ENCODE measurements at places on chromosomes 3 and 15.
A peak's percentile ranks its signal among the peaks of the same experiment; 100 is the strongest.

DNA sequence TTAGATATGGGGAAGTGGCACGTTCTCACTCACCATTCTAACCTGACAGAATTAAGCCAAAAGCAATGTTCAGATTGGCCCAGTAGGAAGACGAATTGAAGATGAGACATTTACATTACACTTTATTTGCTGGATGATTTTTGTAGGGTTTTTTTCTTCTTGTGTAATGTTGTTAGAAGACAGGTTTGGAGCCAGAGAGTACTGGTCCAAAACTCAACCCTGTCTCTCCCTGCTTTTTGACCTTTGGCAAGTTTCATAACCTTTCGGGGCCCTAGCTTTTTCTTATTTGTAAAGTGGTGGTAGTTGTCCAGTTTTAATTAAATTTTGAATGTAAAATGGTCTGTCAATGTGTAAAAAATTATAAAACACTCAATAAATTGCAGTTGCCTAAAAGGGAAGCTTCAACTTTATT lies 29.5 kb downstream of the PDE8A start:
- no peak for DNase-seq

- no peak for DNase-seq
These were observed 74.9 kb downstream of the LRRFIP2 start for GRCh38 chr3:37099469-37099868.

DNA sequence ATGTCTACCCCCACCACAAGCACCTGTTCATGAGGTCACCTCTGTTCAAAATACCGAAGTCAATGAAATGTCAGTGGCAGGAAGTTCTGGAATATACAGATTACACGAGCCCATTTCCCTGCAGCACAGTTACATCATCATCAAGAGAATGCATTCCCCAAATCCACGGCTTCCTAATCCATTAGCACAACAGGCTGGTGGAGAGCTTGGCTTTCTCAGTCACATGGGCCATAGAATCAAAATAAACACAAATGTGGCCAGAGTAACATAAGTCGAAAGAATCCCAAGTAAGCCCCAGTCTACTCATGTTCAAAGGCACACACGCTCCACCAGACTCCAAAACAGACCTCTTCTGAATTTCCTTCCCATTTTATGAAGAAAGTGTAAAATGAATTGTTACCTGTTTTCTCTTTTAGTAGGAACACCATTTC lies 419.3 kb downstream of the MAGI1 start:
- peak; percentile 67 for DNase-seq

- DNase-seq = no peak
These were observed 51.5 kb downstream of the ITGA11 start for GRCh38 chr15:68380456-68380855.

- DNase-seq = no peak
These were observed 556.1 kb downstream of the SI start for GRCh38 chr3:164522073-164522763.

GRCh38 chr15:23467110-23467600 lies 20.1 kb upstream of the GOLGA6L2 start:
- DNase-seq = peak; percentile 23

GRCh38 chr3:49972656-49973055 lies 32.7 kb downstream of the RBM6 start:
- DNase-seq = no peak

DNA sequence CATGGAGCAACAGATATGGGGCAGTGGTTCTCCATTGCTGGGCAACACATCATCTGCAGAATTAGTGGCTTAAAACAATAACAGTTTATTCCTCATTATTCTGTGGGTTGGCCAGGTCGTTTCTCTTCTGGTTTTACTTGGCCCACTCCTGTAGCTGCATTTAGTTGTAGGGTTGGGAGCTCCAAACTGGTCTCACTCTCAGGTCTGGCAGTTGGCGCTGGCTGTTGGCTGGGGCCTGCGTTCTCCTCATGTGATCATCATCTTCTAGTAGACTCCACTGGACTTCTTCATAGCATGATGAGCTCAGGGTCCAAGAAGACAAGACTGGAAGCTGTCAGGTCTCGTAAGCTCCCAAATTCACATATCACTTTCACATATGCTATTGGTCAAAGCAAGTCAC lies 91.9 kb downstream of the EPHB1 start:
- DNase-seq = no peak

DNA sequence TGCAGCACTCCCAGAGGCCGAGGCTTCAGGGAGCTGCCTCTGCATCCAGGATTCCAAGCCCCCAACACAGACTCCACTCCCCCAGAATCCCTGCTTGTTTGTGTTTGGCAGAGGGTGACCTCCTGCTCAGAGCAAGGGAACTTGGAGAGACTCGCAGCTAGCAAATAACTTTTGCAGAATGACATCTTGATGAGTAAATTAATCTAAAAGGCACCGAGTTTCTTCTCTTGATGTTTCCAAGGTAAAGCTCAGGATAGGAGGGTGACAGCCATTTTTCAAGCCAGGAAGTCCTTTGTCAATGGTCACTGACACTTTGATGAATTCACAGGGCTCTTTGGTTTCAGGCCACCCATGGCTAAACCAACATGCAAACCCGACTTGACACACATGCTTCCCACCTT lies 523.0 kb downstream of the NTRK3 start:
- DNase-seq = no peak

DNA sequence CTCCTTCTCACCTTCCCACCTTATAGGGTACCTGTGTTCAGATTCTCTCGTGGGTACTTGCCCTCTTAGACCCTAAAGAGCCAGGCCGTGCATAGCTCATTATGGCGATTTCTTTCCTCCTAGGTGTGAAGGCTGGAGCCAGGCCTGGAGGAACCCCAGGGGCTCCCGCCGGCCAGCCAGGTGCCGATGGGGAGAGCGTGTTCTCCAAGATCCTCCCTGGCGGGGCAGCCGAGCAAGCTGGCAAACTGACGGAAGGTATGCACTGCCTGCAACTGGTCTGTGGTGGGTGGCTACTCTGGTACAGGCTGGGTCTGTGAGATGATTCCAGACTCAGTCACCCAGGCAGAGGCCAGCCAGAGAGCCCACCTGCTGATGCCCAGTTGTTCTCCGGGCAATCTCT lies 9.9 kb upstream of the APEH start:
- DNase-seq = no peak

DNA sequence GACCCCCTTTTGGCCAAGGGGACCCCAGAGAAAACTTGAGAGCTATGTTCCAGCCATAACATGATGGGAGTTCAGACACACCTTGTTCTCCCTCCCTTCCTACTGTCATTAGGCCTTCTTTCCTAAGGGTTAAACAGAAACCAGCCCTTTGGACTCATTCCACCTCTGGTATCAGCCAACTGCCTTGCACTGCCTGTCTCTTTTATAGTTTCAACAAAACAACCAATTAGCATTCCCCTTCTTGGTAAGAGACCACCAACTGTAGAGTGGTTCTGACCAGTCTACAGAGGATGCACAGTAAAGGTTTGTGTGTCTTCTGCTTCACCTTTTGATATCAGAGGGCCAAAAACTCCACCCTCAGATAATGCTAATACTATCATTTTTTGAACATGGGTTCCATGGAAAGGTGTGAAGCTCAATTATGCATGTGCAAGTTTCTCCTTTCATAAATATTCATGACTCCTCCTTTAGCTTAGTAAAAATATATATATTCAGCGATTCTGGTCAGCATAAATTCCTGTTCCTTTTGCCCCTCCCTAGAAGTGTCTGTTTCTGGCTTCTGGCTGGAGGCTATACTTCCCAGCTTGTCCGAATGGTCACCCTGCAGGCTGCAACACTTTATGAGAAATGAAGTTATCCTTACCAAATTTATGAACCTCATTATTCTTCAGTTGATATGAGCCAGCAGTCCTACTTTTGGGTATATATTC lies 55.9 kb downstream of the SERP1 start:
- DNase-seq = no peak

DNA sequence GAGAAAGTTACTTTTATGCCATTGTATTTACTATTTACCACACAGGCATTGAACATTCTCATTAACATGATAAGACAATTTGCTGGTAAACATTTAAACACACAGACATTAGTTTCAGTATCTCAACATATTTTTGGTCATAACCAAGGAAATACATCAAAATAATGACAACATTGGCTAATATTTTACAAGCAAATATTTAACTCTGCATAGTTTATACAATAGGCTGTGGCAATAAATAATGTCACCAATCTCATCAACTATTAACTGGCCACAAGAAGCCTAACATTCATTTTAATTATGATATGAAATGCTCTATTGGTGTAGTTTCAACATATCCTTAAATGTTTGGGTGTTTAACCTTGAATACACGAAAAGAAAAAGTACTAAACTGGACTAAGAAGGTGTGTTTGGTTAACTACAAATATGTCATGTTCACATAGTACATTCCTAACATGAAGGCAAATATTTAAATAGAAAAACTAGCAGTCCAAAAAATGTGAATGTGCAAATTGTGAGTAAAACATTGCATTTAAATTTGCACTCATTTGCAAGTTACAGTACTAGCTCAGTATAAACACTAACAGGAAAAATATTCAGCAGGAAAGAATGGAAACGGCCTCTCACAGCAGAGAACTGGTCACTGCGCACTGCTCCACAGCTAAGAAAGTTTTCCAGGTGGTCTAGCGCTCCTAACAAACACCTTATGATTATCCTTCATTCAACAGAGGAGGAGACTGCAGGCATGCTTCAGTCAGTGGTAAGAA lies 106.6 kb downstream of the GLDN start:
- DNase-seq = no peak

GRCh38 chr3:50275996-50276761 lies 2.7 kb upstream of the LSMEM2 start:
- DNase-seq = no peak

- DNase-seq = no peak
These were observed 32.5 kb downstream of the PHC3 start for GRCh38 chr3:170149016-170149415.

GRCh38 chr3:45173776-45174175 lies 27.6 kb upstream of the CDCP1 start:
- no peak for DNase-seq

GRCh38 chr15:41930221-41930866 lies 36.5 kb upstream of the SPTBN5 start:
- no peak for DNase-seq

GRCh38 chr3:23987356-23987755 lies 42.3 kb downstream of the NR1D2 start:
- DNase-seq = no peak

DNA sequence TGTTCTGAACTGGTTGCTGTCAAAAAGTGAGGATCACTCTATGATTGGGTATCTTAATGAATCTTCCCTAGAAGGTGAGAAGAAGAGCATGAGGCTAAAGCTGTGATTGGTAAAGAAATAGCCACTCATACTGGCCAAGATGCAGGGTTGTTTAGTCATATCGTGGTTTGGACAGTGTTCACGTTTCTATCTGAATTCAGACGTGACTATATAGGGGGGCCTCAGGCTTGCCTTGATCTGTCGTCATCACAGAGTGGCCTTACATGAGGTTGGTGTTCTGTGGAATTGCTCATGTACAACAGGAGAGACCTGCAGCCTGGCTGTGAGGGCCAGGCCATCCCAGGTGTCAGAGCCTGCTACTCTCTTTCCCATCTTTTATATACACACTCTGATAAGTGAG lies 12.4 kb downstream of the RTP2 start:
- DNase-seq = no peak

- DNase-seq = no peak
These were observed 16.3 kb downstream of the ZNF385D start for GRCh38 chr3:21734746-21735145.

DNA sequence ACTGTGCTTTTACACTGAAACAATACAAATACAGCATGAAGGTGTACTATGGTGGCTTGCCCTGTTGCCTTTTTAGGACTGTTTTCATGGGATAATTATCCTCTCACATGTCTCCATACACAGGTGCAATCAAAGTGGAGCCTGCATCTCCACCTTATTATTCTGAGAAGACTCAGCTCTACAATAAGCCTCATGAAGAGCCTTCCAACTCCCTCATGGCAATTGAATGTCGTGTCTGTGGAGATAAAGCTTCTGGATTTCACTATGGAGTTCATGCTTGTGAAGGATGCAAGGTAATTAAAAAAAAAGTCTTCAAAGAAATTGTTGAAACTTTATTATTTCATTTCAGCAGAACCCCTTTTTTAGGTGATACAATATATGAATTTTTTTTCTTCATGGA lies 92.3 kb downstream of the PPARG start:
- DNase-seq = no peak

DNA sequence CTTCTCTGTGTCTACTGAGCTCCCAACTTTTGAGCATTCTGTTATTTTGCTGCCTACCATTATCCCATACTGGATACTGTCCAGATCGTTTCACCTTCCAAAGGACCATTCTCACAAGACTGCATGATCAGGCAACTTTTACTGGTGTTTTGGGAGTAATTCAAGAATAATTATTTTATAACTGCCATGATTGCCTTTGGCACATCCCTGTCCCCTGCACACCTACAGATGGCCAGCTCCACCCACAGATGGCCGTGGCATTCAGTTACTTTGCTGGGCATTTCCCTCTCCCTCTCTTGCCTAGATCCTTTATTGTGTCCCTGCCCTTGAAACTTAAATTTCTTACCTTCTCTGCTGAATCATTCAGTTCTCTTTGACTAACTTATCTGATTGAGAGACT lies 263.9 kb downstream of the DIPK2A start:
- DNase-seq = no peak

GRCh38 chr3:124663690-124664089 lies 66.6 kb upstream of the UMPS start:
- no peak for DNase-seq

DNA sequence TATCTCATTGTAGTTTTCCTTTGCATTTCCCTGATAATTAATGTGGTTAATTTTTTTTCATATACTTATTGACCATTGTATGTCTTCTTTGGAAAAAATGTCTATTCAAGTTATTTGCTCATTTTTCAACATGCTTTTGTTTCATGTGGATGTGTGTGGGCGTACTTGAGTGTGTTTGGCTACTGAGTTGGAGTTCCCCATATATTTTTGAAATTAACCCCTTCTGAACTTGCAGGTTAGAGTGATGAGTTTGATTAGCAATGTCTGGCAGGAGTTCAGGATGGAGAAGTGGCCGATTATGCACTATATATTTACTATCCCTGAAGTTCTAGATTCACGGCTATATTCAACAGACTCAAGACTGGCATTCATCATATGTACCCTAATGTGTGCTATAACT lies 250.4 kb upstream of the TTC14 start:
- no peak for DNase-seq

- no peak for DNase-seq
These were observed 89.4 kb upstream of the SOX2 start for GRCh38 chr3:181622365-181622764.

GRCh38 chr3:13313813-13314212 lies 106.3 kb downstream of the NUP210 start:
- DNase-seq = no peak

DNA sequence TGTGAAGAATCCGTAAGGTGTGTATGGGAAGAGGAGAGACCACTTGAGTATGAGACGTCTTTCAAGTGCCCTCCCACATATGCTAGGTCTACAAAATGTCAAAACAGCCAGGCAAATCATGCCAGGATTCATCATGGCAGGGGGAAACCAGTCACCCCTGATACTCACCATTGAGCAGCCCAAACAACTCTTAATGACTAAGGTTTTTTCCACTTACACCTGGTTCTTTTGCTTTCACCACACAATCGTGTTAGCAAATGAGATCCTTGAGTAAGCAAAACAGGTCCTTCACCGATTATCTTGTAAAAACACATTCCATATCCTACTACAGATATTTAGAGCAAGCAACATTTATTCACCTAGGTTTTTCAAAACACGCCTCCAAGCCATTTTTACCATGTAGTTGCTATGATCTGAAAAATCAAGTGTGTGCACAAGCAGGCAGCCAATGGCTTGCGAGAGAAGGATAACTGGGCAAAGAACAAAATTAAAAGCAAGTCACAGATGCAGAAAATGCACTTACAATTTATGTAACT lies 177.5 kb upstream of the LPP start:
- no peak for DNase-seq

GRCh38 chr3:131283862-131284261 lies 97.7 kb upstream of the NUDT16 start:
- peak; percentile 24 for DNase-seq

All from mesendoderm (in vitro differentiated cells).